ENCODE measurements at places on chromosomes 2 and 18.

- DNase-seq: no peak
Measured at GRCh38 chr18:48600456-48601090, 61.7 kb downstream of the CTIF start.

GRCh38 chr2:2810504-2810903 is 479.4 kb upstream of the MYT1L start:
- DNase-seq: no peak

DNA sequence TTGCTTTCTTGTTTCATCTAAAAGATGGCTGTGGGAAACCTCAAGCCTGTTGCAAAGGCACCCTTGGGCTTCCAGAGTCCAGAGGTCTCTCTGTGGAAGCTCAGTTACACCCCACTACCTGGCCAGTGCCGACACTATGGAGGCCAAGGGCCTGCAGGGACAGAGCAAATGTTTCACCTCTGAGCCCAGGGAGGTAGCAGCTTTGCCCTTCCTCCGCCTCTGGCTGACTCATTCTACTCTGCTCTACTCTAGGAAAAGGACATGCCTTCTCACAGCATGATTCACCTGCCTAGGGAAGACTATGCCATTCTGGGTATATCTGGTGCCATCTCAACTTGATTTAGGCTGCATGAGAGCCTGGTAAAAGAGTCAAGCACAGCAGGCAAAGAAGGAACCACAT is 12.2 kb downstream of the MYOM1 start:
- DNase-seq: no peak

DNA sequence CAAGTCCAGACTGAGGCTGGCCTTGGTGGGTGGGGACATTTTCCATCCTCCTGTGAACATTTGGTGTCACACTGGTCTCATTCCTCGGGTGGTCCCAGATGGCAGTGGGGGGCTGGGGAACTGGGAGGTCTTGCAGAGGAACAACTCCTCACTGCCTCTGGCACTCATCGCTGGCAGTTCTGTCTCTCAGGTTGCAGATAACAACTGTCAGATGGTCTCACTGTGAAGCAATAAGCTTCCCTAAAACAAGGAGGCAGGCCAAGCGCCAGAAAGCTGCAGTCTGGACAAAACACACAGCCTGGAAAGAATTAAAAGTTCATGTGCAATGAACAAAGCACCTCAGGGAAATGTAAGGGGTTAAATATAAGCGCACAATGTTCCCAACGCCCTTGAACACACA is 78.1 kb downstream of the IRS1 start:
- DNase-seq: no peak

- no peak for DNase-seq
Measured at GRCh38 chr2:112625474-112626114, 20.1 kb upstream of the SLC20A1 start.

GRCh38 chr18:73414598-73414997 is 546.8 kb upstream of the NETO1 start:
- no peak for DNase-seq

DNA sequence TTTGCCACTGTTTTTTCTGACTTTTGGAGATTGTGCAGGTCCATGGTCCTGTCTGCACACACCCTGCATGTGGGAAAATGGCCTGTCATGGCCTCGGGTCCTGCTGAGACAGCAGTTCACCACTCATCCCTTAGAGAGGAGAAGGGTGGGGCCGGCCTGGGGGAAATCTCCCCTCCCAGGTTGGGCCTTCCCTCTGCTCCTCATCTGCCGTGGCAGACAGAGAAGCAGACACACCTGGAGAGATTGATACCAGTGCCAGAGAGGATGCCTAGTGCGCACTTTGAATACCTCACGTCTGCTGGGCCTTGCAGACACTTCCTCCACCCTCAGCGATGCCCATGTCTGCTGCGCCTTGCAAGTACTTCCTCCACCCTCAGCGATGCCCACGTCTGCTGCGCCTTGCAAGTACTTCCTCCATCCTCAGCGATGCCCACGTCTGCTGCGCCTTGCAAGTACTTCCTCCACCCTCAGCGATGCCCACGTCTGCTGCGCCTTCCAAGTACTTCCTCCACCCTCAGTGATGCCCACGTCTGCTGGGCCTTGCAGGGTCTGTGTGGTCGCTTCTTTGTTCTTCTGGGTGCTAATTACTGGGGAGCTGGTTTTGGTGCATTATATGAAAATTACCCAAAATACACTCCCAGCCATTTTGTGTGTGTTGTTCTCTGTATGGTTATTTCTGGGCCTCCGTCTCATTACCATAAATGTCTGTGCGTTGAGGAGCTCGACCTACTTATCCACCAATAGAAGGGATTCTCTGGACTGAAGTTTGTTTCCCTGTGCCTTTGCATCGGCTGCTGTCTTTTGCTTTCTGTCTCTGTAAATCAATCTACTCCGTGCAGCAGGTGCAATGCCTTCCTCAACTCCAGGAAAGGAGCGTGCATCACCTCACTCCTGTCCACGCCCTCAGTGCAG is 186.9 kb upstream of the PXDN start:
- DNase-seq: no peak

DNA sequence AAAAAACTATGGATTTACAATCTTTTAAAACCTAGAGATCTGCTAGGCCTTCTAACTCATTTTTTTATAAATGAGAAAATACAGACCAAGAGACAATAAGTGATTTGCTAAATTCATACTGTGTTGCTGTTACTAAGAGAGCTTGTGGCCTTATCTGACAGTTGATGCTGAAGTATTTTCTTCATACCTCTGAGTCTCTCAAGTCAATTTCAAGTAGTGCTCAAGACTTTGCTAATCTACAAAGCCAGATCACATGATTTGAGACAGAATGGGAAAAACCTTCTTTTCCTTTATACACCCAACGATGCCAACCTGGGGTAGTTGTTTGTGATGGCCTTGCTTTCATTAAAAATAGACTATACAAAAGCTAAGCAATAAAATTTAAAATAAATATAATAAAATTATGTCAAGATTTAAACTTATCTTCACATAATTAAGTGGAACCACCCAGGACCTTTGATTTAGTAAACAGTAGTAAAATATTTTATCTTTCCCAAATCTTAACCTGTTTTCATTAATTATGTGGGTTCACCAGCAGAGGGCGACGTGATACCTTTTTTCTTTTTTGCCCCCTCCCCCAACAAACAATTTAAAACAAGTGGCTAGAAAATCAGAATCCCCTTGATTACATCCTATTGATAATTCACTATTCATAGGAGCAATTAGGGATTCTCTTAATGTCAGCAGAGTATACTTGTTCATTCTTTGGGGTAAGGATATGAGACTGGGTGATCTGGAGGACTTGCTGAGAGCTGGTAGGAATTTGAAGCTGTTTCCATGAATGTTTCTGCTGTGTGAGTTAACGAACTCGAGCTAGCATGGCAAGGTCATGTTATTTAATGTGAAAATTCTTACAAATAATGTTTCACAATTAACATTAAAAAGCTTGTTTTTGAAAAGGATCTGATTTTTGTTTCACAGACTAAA is 49.6 kb upstream of the SLC5A7 start:
- no peak for DNase-seq

DNA sequence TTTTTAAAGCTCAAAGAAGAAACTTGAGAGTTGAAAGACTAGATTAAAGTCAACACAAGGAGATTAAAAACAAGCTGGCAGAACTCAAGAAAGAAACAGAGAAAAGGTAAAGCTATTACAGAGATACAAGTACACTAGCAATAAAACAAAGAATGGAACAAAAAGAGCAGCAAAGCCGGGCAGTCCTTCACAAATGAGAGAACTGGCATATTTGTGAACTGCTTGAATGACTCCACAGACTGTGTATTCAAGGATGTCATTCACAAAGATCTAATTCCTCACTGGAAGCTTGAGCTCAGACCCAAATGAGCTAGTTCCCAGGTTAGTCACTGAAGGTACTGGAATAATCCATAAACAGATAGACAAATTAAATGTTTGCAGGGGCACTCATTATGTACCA is 318.0 kb downstream of the MYCN start:
- no peak for DNase-seq

DNA sequence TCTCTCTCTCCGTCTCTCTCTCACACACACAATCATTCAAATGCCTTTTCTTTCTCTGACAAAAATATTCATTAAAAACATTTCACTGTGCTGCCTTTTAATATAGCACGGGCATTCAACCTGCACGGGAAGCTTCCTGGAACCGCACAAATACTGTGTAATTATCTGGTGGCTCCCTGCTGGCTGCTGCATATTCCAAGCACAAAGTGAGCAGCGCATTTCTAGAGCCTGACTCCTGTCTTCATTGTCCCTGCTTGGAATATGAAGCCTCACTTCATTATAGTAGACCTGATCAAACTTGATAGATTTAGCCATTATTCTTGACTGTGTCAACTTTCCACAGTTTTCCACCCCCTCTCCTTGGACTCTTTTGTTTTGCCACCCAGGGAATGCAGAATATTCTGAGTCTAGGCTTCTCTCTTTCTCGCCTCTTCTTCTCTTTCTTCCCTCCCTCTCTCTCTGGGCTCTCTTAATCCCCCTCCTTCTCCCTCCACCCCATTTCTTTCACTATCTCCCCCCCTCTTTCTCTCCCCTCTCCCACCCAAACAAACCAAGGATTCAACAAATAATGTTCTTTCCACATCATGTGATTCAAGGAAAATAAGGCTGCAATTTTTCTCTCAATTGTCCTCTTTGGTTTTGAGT is 672.1 kb upstream of the FANCL start:
- DNase-seq: no peak

DNA sequence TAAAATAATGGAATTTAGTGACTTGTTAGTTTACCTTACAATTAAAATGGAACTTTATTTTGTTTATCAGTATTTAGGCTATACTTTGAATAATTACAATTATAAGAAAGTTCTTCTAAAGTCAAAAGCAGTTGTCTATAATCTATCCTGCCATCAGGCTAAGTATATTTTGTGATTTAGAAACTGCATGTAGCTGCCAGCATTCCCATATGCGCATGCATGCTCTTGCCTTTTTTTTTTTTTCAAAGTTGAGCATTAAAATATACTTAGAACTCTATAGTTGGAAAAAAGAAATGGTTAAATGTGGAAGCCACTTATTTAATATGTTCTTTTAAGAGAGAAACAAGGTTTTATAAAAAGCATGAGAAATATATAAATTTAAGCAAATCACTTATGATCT is 99.0 kb downstream of the ARHGEF33 start:
- no peak for DNase-seq

- DNase-seq: no peak
Measured at GRCh38 chr2:45256867-45257641, 247.8 kb upstream of the SIX2 start.

DNA sequence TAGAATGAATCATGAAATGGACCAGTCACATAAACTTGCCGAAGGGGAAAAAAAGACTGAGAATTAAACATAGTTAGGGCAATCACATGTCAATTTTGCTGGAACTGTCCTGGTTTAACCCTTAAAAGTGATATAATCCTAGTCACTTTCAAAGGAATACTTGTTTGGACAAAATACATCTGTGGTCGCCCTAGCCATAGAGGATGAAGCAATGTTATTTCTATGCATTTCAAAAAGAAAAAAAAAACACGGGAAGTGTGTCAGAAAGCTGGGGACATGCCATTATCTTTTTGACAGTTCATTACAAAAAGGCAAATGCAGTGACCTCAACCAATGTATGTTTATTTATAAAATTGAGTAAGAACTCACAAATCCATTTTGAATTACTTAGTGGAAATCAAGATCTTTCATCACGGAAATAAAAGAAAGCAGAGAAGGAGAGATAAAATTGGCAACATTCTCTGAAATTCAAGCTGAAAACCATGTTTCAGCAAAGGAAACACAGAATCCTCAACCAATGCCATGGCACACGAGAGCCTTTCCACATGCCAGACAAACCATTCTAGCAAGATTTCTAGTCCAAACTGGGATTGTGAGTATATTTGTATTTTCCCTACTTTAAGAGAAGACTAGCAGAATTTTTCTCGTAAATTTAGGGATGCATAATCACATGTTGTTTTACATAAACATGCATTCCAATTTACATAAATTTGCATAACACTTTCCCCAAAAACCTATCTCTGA is 854.3 kb upstream of the ACVR2A start:
- DNase-seq: no peak

- DNase-seq: no peak
Measured at GRCh38 chr18:10453806-10454680, at the start of gene APCDD1. Gene APCDD1, plus strand, starts transcription at chr18:10454635. Its CDS starts 347 bp downstream, at chr18:10454982.

GRCh38 chr2:216987252-216987821 is 127.5 kb upstream of the TNP1 start:
- no peak for DNase-seq

- no peak for DNase-seq
Measured at GRCh38 chr18:31572368-31572767, 19.3 kb upstream of the TTR start.

- no peak for DNase-seq
Measured at GRCh38 chr2:143762176-143762928, 633.1 kb downstream of the ARHGAP15 start.

- no peak for DNase-seq
Measured at GRCh38 chr2:144936442-144936841, 416.5 kb upstream of the ZEB2 start.

DNA sequence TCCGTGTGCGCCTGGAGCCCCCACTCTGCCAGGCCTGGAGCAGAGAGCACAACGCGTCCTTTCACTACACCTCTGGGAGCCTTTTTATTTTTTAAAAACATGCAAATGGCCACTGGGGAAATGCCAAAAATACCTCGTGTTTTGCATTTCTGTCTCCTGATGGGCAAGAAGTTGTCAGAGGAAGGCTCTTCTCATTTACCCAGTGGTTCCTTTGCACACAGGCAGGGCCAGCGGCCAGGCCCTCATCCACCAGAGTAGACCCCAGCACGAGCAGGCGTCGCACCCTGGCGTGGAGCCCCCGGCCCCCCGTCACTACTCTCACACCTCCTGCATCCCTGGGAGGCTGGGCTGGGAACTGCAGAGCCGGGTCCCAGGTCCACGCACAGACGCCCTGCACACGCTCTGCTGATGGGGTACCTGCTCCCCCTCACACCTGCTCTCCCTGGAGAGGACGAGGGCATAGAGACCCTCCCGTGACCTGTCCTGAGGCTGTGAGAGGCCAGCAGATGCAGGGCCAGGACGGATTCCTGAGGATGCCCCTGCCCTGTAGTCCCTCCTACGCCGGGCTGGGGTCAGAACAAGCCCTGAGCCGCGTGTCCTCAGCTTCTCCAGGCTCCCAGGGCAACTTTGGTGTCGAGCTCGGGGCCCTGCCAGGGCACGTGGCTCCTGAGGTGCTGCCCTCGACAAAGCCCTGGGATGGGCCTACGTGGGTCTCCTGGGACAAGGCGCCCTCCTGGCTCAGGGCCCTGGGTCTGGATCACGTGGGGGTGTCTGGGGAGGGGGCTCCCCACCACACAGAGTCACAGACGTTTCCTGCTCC is 65.0 kb downstream of the NFATC1 start:
- peak; percentile 82 for DNase-seq

- no peak for DNase-seq
Measured at GRCh38 chr18:24009651-24010333, 4.8 kb upstream of the TTC39C start.

- no peak for DNase-seq
Measured at GRCh38 chr2:205662206-205662965, 19.9 kb upstream of the NRP2 start.
